ENCODE measurements at places on chromosomes 5 and 9.

GRCh38 chr5:53913941-53914340 lies 353.5 kb downstream of the NDUFS4 start:
- no peak for DNase-seq

GRCh38 chr5:154620411-154620810 lies 134.8 kb upstream of the LARP1 start:
- DNase-seq, result no peak

DNA sequence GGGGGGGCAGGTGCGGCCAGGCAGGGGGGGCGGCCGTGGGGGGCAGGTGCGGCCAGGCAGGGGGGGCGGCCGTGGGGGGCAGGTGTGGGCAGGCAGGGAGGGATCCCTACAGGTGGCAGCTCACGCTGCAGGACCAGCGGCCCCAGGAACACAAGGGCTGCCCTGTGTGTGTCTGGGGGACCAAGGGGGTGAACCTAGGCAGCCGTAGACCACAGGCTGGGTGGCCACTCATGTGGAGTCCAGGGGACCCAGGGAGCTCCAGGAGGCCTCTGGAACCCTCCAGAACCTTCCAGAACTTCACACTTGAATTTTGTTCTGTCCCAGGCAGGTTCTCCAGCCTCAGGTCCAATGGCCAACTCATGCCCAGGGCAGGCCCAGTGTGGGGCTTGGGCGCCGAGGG lies 51.6 kb upstream of the EGFL7 start:
- no peak for DNase-seq

- DNase-seq, result no peak
Observed at GRCh38 chr5:77718934-77719610, 57.1 kb downstream of the TBCA start.

- DNase-seq, result no peak
Observed at GRCh38 chr9:125970340-125970739, 223.2 kb downstream of the PBX3 start.

GRCh38 chr9:130295945-130296782 lies 30.6 kb downstream of the HMCN2 start:
- DNase-seq, result no peak

DNA sequence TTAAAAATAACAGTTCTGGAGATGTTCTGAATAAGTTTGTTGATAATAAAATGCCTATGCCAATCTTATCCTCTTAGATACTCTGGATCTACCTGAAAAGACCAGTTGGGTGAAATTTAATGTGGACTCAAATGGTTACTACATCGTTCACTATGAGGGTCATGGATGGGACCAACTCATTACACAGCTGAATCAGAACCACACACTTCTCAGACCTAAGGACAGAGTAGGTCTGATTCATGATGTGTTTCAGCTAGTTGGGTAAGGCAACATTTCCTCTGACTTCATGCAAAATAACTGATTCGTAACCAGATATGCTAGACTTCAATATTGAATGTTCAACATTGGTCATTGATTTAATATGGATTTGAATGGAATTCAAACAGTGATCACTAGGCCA lies 27.0 kb downstream of the ERAP2 start:
- no peak for DNase-seq

- DNase-seq, result no peak
Observed at GRCh38 chr5:149256451-149256850, 15.2 kb upstream of the AFAP1L1 start.

DNA sequence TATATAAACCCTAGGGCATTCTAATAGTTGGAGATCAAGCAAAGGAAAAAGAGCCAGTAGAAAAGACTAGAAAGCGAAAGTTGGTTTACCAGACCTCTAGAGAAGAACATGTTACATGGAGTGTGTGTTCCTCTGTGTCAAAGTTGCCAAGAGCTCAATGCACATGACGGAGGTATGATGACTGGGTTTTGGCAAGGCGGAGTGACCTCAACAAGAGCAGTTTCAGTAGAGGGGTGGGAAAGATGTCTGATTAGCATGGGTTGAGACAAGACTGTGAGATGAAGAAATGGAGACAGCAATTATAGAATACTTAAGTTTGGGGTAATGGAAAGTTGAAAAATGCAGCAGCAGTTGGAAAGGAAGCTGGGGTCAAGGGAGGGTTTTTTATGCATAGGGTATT lies 1.6 kb downstream of the ANKDD1B start:
- no peak for DNase-seq

GRCh38 chr5:170471551-170472178 lies 32.2 kb upstream of the KCNIP1 start:
- DNase-seq, result no peak

GRCh38 chr5:59299006-59299405 lies 594.5 kb downstream of the PDE4D start:
- no peak for DNase-seq

DNA sequence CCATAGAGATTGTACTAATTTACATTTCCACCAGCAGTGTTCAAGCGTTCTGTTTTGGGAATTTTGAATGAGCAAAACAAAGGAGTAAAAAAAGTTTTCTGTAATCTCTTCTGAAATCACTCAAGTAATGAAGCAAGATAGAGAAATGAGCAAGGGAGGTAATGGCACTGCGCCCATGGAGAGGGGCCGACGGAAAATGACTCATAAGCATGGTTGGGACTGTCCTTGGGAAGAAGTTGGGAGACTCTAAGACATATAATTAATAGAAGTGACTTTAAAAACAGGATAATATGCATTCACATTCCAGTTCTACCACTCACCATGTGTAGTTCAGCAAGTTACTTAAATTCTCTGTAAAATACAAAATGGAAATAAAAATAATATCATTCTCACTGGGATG lies 62.5 kb upstream of the C5orf46 start:
- no peak for DNase-seq

DNA sequence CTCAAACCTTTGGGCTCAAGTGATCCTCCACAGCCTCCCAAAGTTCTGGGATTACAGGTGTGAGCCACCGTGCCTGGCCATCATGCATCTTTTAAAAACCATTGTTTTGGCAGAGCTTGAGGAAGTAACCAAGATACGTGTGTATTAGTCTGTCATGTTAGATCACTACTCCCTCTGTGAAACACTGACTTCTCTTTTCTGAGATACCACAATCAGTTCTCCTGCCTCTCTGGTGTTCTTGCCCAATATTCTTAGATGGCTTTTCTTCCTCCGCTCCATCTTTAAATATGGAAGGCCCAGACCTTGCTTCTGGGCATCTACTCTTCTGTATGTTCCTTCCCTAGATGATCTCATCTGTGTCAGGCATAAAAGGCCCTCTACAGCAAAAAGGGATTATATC lies 14.2 kb upstream of the CCNB1 start:
- DNase-seq, result no peak

GRCh38 chr5:152349683-152350526 lies 55.2 kb downstream of the NMUR2 start:
- DNase-seq, result peak; percentile 7

- DNase-seq, result no peak
Observed at GRCh38 chr5:38497946-38498345, 58.5 kb downstream of the LIFR start.

- peak; percentile 96 for DNase-seq
Observed at GRCh38 chr5:181223058-181223728, at the start of gene TRIM41. Gene TRIM41, plus strand, starts transcription at chr5:181223281. Its CDS starts 719 bp downstream, at chr5:181224000.

DNA sequence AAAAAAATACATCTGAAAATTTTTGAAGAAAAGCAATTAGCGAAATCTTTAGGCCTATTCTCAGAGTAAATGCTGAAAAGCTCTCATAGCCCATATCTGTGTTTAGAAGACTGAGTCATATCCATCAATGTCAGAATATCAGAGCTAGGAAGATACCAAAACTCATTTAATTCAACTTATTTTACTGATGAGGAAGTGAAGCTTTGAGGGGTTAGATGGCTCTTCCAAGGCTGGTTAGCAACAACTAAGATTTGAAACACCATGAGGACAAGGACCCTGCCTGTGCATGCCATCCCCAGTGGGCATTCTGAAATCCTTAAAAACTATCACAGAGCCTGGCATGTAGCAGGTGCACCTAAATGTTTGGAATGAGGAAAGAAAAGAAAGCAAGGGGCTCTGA lies 2.5 kb downstream of the FREM1 start:
- DNase-seq, result no peak

DNA sequence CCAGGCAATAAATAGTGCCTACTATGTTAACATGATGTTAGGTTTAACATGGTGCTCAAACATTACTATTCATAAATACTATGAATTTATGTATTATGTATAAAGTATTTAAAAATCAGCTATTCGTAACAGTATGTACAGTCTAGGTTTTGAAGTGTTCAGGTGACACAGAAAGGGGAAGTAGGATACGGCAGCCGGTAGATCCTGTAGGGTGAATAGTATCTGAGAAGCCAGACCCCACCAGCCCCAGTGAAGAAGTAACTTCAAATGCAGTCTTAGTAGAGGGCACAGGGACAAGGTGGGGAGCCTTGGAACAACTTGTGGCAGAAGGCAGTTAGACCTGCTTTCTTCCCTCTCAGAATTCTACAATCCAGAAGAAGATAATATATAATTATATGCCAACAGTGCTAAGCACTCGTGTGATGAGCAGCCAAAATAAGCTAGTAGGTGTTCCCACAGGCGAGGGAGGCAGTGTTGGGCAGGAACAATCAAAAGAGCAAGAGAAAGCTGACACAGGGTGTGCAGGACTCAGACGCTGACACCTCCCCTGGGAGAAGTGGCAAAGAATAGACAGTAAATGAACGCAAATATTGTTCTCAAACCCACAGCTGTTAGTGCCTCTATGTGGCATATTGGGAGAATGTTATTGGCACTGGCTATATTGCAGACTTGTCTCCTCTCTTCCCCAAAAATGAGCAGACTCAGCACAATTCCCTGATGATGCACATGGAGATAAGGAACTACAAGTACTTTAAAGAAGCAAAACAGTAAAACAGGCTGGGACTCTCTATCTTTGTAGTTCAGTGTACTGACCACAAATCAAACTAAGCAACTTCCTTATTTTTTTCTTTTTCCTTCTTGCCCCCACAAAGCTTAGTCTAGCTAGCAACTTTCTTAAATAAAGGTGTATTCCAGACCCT lies 4.6 kb downstream of the ZNF367 start:
- no peak for DNase-seq

DNA sequence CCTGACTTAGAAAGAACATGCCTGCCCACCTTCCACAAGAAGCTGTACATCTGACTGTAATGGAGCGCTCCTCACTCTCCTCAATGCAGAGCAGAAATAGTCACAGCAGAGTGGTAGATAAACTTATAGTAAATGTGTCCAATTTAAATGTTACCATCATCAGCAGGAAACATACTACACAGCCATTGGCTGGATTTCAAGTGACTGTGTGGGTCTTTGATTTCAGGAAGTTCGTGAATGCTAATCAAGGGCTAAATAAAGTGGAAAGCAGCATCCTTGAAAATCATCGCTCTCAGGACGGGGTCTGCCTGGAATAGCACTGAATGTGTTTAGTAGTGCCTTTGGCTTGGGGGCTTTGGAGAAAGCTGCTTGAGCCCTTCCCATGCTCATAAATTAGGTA lies 32.4 kb upstream of the CRHBP start:
- no peak for DNase-seq

- DNase-seq, result peak; percentile 42
Observed at GRCh38 chr9:97397220-97397619, 14.7 kb upstream of the TDRD7 start.

- DNase-seq, result no peak
Observed at GRCh38 chr5:143311428-143311827, 92.1 kb downstream of the NR3C1 start.

- no peak for DNase-seq
Observed at GRCh38 chr5:180096616-180097015, 25.1 kb upstream of the RNF130 start.

DNA sequence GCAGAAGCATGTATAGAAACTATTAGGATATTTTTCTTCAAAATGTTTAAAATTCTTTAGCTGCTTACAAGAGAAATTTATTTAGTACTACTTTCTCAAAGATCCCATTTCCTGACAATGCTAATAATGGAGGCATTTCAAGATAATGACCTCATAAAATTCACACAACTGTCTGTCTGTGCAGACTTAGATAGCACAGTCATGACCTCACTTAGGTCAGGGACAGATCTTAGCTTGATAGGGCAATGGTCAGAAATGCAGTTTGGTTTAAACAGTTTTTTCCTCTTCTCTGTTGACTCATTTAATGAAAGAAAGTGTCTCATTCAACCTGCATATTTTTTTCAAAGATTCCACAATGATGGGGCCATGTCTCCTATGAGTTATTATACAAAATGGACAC lies 128.4 kb downstream of the GRIA1 start:
- no peak for DNase-seq

DNA sequence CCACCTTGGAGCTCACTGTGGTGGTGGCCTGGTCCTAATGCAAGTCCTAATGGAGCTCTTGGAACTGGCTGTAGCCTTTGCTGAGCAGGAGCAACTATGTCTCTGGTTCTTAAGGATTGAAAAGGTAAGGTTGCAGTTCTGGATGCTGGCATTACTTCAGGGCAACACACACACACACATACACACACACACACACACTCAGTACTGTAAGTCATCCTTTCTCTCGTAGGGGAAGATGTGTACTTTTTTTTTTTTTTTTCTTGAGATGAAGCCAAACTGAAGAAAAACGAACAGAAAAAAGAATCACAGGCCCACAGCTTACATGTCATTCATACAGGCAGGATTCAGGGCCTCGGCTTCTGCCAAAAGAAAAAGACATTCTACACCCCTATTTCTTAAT lies 81.1 kb upstream of the RPS23 start:
- no peak for DNase-seq

- no peak for DNase-seq
Observed at GRCh38 chr5:1638658-1639400, 115.1 kb upstream of the LPCAT1 start.
